ENCODE measurements at places on chromosomes 5 and 9.

DNA sequence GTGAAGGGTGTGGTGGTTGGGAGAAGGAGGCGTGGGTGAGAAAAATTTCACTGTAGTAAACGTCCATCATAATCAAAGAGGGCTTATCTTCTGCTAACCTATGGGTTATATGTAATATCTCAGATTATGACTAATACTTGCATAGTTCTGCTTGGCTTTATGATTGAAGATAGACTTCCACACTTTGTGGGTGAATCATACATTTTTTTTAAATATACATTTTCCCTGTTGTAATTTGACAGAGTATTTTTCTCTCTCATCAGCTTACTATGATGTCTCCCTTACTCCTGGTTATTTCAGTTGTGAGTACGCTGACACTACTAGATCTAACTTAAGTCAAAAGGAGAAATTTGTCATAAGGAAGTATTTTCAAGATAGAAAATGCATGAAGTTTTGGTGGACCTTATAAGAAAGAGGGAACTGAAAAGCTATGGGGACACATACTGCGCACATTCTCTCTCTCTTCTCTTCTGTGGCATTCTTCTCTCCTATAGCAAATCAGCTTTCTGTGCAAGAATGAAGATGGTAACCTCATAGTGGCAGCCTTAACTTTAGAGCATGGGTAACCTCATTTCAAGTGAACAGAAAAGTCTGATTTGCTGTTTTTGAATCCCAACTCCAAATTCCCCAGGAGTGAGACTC, 4.9 kb upstream of the JAK2 start:
- DNase-seq = no peak

DNA sequence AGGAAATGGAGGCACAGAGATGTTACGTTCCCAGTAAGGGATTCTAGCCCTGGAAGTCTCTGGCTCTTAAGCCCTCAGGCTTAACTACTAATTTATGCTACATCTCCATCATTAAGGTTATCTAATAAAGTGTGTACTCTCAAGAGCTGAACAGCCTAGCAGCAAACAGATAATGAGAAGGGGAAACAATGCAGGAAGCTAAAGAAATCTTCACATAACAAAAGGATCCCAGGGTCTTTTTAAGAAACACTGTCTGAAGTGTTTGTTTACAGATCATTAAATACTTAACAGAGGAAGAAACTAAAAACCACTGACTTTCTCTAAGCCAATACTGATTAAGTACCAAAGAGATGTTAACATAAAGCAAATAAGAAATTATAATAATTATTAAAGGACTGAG, 129.0 kb downstream of the PAPPA start:
- no peak for DNase-seq

DNA sequence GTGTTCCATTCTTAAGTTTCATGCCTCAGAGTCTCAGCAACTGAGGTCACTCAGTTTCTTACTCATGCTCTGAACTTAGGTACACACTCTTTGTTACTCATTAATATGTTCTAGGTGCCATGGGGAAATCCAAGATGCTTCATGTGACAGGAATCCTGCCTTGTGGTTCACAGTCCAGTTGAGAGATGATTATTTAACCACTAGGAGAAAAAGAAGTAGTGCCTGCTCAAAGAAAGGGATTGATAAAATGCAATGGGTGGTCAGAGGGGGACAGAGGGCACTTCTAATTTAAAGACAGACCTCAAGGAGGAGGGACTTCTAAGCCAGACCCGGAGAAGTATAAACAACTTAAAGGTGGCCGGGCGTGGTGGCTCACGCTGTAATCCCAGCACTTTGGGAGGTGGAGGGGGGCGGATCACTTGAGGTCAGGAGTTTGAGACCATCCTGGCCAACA, 69.0 kb downstream of the UGCG start:
- DNase-seq = no peak

- DNase-seq = no peak
Observed at GRCh38 chr5:126481243-126481642, 58.0 kb downstream of the GRAMD2B start.

- DNase-seq = no peak
Observed at GRCh38 chr9:472479-473075, 257.9 kb downstream of the DOCK8 start.

GRCh38 chr9:129256959-129257713, 79.1 kb upstream of the IER5L start:
- no peak for DNase-seq

GRCh38 chr9:121232251-121232650, 30.6 kb upstream of the RAB14 start:
- DNase-seq = no peak

GRCh38 chr5:87114631-87115030, 153.1 kb upstream of the RASA1 start:
- DNase-seq = no peak

GRCh38 chr9:128056086-128056485, 11.0 kb downstream of the NAIF1 start:
- no peak for DNase-seq

DNA sequence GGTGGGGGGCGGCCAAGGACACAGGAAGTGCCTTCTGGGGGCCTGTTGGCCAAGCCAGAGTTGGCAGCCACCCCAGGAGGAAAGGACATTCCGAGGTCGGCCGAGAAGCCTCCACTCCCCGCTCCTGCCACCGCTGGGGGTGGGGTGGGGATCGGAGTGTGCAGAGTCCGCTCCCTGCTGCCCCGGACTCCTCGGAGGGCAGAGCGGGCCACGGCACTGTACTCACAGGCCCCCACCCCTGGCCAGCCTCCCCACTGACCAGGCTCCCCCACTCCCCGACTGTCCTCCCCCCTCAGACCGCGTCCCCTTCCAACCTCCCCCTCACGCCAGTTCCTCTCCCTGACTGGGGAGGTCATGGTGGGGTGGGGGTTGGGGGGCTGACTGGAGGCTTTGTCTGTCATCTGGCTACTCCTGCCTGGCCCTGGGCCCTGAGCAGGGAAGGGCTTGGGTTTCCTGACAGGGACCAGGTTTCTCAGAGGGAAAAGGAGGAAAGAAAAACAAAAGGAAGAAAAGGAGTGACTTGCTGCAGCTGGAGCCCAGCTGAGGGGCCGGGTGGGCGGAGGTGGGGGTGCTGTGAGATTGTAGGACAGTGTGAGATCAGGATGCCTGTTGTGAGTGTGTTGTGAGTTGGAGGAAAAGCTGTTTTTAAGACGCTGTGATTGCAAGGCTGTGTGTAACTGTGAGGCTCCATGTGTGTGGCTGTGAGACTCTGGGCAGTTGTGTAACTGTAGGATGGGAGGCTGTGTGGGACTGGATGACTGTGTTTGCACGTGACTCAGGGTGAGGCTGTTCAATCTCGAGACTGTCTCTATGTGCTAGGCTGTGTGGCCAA, 29.7 kb downstream of the CNTFR start:
- no peak for DNase-seq

DNA sequence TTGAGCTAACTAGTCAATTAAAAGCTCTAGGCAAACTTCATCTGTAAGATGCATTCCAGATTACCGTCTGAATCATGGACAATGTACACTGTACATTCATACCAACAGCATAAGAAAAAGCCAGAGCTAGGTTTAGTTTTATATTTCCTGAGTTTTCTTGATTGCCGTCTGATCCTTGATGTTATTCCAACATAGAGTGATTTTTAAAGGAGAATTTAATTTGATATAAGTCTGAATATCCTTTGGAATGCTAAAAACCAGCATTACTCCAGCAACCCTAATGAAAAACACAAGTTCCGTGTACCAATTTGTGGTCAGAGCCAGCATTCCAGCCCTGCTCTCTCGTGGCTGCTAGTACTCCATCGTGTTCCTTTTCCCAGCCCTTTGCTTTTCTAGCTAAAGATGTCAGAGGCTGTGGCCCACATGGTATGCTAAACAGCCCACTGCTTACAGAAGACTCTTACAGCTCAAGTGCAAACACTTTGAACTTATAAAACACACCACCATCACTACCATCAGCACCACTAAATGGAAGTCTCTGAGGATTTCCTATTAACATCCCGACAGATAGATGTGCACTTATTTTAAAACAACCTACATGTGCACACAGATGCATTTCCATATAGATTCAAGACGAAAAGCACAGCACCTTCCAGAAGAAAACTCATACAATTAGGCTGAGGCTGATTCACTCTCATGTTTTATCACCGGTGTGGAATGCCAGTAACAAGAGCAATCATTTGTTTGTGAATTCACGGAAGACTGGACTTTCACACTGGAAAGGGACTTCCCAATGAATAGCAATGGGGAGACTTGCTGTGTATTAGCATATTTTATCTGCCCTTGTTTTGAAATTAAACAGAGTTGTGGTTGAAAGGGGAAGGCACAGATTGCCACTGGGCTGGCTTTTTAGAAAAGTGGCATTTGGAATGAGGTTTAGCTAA, 246.9 kb upstream of the GAS1 start:
- no peak for DNase-seq

DNA sequence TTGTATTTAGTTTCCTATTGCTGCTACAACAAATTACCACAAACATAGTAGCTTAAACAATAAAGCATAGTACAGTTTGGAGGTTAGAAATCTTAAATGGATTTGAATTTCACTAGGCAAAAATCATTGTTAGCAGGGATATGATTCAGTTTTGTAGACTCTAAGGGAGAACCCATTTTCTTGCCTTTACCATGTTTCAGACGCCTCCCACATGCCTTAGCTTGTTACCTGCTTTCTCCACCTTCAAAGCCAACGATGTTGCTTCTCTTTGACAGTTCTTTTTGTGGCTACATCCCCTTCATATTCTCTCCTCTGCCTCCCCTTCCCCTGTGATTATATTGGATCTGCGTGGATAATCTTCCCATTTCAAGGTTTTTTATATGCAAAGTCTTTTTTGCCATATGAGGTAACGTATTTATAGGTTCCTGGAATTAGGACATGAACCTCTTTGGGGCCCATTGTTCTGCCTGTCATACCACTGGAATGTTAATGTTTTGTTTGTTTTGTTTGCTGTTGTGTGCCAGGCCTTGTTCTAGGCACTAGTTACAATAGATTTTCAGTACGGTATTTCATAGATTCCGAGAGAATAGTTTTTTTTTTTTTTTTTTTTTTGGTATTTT, 54.1 kb downstream of the UHRF2 start:
- DNase-seq = no peak

DNA sequence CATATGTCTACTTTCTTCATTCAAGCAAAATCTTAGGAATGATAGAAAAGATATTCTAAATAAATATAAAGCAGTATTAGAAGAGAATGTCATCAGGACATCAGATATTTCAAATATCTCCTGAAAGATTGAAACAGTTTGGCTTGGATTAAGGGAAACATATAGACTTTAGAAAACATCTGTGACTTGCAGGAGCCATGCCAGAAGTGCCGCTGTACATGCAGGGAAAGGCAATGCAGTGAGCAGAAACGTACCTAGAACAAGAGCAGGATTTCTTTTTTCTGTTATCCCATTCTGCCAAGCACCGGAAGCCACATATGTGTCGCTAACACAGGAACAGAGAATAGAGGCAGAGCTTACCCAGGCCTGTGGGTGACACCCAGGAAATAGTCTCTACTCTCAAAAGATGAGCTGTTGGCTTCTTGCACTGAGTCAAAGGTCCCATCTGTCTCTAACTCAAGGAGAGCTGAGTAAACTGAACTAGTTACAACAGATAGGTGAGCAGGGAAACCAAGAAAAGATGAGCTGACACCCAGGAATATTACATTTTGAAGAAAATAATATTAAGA, 5.8 kb downstream of the ADAMTS19 start:
- no peak for DNase-seq

DNA sequence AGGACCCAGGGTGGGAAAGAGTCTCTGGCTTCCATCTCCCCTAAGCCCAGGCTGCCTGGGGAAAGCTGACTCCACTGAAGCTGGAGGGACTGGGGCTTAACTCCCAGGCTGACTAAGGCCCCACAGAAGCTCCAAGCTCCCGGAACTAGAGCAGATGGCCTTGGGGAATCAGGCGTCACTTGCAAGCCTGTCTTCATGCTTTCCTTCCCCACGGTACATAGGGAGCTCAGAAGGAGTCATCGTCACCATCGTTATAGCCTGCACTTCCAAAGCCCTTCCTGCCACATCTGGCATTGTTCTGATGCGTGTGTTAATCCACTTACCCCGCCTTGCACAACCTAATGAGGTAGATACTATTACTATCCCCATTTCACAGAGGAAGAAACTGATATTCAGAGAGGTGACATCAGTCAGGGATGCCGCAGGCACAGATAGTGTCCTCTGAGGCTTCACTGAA, 11.5 kb downstream of the AQP3 start:
- no peak for DNase-seq

- DNase-seq = no peak
Observed at GRCh38 chr9:94173632-94174031, 85.5 kb upstream of the ZNF169 start.

DNA sequence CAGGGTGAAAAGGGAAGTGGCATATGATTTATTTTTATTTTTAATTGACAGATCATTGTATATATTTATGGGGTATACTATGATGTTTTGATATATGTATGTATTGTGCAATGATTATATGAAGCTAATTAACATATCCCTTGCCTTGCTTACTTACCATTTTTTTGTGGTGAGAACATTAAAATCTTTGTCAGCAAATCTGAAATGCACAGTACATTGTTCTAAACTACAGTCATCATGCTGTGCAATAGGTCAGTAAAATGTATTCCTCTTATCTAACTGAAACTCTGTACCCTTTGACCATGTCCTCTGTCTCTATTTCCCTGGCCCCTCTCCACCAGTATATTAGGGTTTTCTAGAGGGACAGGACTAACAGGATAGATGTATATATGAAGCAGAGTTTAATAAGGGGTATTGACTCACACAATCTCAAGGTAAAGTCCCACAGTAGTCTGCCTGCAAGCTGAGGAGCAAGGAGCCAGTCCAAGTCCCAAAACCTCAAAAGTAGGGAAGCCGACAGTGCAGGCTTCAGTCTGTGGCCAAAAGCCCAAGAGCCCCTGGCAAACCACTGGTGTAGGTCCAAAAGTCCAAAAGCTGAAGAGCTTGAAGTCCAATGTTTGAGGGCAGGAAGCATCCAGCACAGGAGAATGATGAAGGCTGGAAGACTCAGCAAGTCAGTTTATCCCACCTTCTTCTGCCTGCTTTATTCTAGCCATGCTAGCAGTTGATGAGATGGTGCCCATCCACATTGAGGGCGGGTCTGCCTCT, 122.2 kb upstream of the FBXL7 start:
- no peak for DNase-seq

DNA sequence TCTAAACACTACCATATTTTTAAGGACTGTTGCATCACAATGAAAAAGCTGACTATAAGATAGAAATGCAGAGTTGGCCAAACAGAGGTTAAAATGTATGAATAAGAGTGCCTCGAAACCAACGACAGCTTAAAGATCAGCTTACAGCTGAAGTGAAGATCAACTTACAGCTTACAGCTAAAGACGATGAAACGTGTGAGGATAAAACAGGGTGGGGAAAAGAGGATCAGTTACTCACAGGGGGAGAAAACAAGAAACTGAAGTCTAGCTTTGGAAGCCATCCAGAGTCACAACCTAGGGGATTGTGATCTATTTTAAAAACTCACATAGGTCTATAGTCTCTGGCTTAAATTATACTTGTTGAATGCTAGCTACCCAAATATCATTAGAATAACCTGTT, 220.0 kb downstream of the SNCAIP start:
- DNase-seq = no peak

Data from stimulated activated CD8-positive, alpha-beta memory T cell treated with anti-CD3 and anti-CD28 coated beads, Interleukin-15, amount 100 ng/mL, for 1 hour (primary cell).